ENCODE measurements at places on chromosomes 1 and 21.

GRCh38 chr1:46812065-46812963 is 13.5 kb downstream of the CYP4B1 start:
- DNase-seq = no peak

DNA sequence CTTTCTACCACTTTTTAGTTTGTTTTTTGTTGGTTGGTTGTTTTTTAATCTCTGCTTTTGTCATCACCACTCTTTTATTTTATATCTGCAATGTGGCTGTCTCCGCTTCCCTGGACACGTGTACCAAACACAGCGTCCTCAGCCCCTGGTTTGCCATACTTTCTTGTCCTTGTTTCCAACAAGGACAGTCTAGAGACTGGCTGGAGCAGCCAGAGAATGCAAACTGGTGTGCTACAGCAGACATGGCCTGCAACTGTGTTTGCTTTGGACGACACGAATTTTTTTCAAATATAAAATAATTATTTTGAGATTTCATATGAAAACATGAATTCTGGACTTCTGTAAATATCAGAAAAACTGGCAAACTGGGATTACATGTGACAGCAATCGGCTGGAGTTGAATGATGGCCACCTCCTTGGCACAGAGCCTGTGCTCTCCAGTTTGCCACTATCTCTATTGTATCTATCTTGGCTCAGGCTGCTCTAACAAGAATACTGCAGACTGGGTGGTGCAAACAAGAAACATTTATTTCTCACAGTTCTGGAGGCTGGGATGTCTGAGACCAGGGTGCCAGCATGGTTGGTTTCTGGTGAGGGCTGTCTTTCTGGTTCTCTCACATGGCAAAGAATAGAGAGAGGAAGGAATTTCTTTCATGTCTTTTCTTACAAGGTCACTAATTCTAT is 34.6 kb upstream of the POU2F1 start:
- DNase-seq = no peak

- no peak for DNase-seq
Observed at GRCh38 chr1:12678350-12678749, 34.5 kb downstream of the AADACL4 start.

DNA sequence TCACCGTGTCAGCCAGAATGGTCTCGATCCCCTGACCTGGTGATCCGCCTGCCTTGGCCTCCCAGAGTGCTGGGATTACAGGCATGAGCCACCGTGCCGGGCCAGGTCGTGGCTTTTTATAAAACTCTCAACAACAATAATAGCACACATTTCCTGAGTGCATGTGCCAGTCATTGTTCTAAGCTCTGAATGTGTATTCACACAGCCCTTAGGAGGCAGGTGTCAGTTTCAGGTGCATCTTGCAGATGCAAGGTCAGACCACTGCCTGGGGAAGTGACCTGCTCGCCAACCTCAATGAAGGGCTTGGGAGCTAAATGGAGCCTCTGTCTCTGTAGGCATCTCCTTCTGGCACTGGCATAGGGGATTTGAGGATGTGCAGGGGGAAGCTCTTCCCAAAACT is 1.6 kb upstream of the LEFTY2 start:
- no peak for DNase-seq

DNA sequence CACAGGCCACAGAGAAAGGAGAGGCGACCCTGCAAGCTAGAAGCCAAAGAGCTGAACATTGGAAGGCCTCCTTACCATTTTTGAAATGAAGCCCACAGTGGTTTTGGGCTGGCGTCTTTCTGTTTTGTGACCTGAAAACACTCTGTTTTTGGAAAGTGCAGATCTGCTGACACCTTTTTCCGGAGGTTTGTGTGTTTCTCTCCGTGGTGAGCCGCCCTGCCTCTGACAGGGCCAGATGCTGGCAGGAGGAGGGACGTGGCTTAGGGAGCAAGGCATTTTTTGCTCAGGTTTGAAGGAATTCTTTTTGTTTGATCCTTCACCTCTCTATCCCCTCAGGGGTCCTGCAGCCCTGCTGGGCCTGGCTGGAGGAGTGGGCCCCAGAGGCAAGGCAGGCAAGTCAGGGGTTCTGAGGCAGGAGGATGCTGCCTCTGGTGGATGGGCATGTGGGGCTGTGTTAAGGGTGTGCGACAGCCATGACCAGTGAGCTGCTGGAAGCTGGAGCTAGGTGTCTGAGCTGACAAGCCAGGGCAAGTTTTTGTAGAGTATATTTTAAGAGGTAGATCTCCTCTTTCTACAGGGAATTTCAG is 133.8 kb downstream of the CAMTA1 start:
- no peak for DNase-seq

GRCh38 chr1:41516168-41517061 is 31.9 kb upstream of the EDN2 start:
- peak; percentile 18 for DNase-seq

DNA sequence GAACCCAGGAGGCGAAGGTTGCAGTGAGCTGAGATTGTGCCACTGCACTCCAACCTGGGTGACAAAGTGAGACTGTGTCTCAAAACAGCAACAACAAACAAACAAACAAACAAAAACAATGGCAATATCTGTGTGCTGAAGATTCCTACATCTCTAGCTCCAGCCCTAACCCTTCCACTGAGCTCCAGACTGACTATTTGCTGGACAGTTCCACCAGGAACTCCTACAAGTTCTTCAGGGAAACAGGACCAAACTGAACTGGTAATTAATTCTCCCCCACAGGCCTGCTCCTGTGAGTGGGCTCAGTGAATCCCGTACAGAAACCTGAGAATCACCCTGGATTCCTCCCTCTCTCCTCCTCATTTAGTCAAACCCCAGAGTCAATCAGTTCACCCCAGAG is 1.5 kb downstream of the SERPINC1 start:
- no peak for DNase-seq

- no peak for DNase-seq
Observed at GRCh38 chr21:34553151-34553952, 41.3 kb upstream of the KCNE1 start.

- no peak for DNase-seq
Observed at GRCh38 chr1:24986372-24986965, 56.4 kb upstream of the RUNX3 start.

All from stimulated activated CD8-positive, alpha-beta memory T cell treated with anti-CD3 and anti-CD28 coated beads, Interleukin-4, amount 100 ng/mL, for 1 hour (primary cell).